Lower leg skin (tissue), 4 donors: ENCODE measurements at places on chromosomes 1 and 21.

DNA sequence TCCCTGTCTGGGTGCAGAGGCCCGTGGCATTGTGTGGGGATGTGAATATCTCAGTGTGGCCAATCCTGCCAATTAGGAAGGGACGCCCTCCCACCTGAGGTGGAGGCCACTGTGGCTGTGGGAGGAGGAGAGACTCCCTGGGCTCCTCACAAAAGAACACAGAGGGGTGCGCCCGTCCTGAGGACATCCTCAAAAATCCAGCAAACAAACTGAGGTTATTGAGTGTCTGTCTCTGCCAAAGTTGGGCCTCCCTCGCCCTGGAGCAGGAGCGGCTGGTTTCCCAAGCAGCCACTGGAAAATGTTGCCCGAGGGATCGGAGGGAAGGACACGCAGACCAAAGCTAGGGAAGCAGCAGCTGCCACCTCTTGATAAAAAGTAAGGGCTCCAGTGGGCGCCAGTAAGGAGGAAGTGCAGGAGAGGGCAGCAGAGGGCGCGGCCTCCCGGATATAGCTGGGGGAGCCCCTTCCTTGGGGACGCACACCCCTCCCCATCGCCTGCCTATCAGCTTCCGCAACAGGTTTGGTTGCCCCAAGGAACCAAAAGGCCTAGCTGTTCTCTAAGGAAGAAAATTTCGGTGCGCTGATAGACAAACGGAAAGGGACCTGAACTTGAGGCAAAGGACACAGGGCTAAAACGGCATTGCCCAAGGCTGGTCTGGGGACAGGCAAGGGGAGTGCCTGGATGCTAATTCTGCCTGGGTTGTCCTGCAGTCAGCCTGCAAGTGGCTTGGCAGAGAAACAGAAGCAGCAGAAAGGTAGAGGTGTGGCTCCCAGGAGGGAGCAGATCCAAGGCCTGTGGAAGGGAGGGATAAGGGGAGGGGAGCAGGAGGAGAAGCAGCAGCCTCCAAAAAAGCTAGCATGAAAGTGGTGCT, 1.7 kb upstream of the GRIK3 start:
- no peak for DNase-seq

GRCh38 chr1:185906186-185906585, 172.0 kb downstream of the HMCN1 start:
- no peak for DNase-seq

GRCh38 chr21:34884346-34884929, 164.7 kb downstream of the RUNX1 start:
- DNase-seq: no peak

GRCh38 chr1:179935909-179936496, 18.6 kb upstream of the CEP350 start:
- no peak for DNase-seq

DNA sequence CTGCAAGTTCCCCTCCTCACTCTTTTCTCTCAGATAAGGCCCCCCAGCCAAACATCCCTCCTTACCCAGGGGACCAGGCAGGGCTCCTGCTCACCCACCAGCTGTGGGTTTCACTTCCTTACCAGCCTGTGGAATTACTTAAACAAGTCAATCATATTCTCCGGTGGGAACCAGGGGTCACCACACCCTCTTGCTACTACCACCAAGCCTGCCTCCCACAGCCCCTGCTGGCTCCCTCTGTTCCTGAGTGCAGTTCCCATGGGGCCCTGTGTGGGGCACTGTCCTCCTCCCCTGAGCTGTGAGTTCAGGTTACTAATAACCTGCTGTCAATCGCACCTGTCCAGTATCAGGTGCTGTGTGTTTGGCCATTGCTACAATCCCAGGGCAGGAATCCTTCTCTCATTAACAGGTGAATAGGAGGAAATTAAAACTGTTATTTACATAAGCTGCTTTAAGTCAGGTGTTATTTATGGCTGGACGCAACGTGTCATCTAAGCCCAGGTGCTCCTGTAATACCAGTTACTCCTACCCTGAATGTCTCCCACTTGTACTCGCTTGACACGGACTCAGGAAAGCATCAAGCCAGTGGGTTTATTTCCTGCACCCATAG, 53.1 kb upstream of the LBR start:
- DNase-seq: peak; percentile 89
